Epithelial cell of proximal tubule (primary cell): ENCODE measurements at places on chromosomes 13 and 19.

- DNase-seq, result no peak
Measured at GRCh38 chr13:46552303-46552682, 677 bp upstream of the LRCH1 start.

- no peak for DNase-seq
Measured at GRCh38 chr13:48069573-48069972, 25.3 kb downstream of the MED4 start.

DNA sequence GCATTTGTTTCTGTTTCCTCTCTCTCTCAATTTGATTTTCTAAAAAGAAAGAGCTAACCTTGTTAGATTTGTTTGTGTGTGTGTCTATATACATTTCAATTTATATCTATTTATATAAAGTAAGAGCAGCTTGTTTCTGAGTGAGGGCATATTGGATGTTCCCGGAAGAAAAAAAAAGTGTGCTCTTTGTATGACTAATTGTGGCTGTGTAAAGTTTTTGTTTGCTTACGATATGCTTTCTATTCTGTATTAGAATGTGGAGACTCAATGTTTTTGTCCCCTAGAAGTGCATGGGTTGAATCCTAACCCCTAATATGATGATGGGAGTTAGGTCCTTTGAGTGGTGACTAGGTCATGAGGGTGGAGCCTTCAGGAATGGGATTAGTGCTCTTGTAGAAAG lies 66.6 kb upstream of the C1QTNF9B start:
- no peak for DNase-seq

DNA sequence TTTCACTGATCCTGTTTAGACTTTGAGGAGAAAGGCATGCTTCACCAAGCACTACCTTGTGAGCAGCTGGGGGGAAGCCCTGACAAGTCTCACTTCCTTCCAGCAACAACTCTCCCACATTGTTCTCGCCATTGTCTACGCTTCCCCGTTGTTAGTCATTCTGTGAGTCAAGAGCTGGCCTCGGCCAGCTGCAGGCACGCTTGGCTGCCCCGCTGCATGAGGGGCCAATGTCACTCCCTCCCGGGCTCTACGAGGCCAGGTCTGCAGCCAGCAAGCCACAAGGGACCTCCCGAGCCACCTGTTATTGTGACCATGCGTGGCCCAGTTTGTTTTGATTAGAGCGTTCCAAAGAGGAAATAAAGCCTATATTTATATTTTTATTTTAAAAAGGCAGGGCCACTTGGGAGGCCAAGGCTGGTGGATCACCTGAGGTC lies 220.9 kb downstream of the FOXO1 start:
- DNase-seq, result peak; percentile 97

DNA sequence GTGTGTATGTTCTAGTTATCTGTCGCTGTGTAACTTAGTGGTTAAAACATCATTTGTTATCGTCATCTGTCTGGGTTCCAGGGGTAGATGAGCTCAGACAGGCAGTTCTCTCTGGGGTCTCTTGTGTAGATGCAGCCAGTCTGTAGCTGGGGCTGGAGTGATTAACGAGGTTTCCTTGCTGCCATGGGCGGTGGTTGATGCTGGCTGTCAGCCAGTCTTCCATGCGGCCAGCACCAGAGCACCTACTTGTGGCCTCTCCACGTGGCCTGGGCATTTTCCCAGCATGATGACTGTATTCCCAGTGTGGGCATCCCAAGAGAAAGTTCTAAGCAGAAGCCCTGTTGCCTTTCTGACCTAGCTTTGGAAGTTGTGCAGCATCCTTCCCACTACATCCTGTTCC lies 10.7 kb downstream of the ERCC5 start:
- DNase-seq, result no peak

GRCh38 chr13:46648166-46648607 lies 95.2 kb downstream of the LRCH1 start:
- no peak for DNase-seq
